Liver (tissue), 10 donors: ENCODE measurements at places on chromosomes 7 and 10. TPM values are rescaled to one million over a fixed set of nuclear protein-coding genes. Genes with fewer than 3 reads are reported as not detected.

FANK1 gene
- 0.28 TPM for total RNA-seq

DNA sequence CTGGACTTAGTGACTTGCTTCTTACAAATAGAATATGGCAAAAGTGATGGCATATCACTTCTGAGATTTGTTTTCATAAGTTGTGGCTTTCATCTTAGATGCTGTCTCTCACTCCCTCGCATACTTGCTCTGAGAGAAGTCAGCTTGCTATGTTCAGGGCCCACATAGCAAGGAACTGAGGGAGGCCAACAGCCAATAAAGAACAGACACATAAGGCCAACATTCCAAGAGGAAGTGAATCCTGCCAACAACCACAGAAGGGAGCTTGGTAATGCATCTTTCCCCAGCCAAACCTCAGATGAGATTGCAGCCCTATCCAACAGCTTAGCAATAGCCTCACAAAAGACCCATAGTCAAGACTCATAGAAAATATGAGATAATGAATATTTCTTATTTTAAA is 39.2 kb upstream of the DMTF1 start:
- H3K27ac ChIP-seq: no peak overlapping the region
- H3K4me1 ChIP-seq: no peaks in the 10 kb centered on the region
- no peaks in the 10 kb centered on the region for H3K36me3 ChIP-seq
- H3K4me3 ChIP-seq: no peak overlapping the region

DNA sequence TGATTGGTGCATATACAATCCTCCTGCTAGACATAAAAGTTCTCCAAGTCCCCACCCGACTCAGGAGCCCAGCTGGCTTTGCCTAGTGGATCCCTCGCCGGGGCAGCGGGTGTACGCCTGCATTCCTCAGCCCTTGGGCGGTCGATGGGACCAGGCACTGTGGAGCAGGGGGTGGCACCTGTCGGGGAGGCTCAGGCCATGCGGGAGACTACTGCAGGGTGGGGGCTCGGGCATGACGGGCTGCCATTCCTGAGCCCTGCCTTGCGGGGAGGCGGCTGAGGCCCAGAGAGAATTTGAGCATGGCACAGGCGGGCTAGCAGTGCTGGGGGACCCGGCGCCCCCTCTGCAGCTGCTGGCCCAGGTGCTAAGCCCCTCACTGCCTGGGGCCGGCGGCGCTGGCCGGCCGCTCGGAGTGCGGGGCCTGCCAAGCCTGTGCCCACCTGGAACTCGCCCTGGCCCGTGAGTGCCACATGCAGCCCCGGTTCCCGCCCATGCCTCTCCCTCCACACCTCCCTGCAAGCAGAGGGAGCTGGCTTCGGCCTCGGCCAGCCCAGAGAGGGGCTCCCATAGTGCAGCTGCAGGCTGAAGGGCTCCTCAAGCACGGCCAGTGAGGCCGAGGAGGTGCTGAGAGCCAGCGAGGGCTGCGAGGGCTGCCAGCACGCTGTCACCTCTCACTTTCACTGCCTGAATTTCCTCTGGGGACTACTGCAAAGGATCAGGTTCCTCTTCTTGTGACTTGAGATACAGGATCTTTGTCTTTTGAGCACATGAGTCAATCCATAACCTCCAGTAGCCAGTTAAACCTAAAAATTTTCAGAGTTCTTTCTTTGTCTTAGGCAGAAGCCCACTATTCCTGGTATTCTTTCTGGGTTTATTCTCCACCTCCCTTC is 25.1 kb upstream of the ELOVL3 start:
- H3K27ac ChIP-seq: no peak overlapping the region
- H3K27me3 ChIP-seq: no peaks in the 10 kb centered on the region
- H3K4me1 ChIP-seq: no peaks in the 10 kb centered on the region
- no peaks in the 10 kb centered on the region for H3K36me3 ChIP-seq

- H3K27me3 ChIP-seq: no peaks in the 10 kb centered on the region
- H3K4me1 ChIP-seq: no peaks in the 10 kb centered on the region
- H3K36me3 ChIP-seq: no peaks in the 10 kb centered on the region
- no peak overlapping the region for H3K27ac ChIP-seq
Measured at GRCh38 chr7:82678716-82679115, 235.1 kb upstream of the CACNA2D1 start.

GRCh38 chr10:119211176-119211575 is 3.8 kb downstream of the GRK5 start:
- no peaks in the 10 kb centered on the region for H3K27me3 ChIP-seq
- no peaks in the 10 kb centered on the region for H3K36me3 ChIP-seq
- no peak overlapping the region for H3K27ac ChIP-seq
- no peak for DNase-seq
- no peak overlapping the region for H3K4me3 ChIP-seq

- no peak overlapping the region for H3K27ac ChIP-seq
- no peaks in the 10 kb centered on the region for H3K4me1 ChIP-seq
- no peaks in the 10 kb centered on the region for H3K27me3 ChIP-seq
- H3K4me3 ChIP-seq: no peak overlapping the region
- DNase-seq: no peak
Measured at GRCh38 chr10:31635009-31635408, 293.6 kb downstream of the ARHGAP12 start.

- no peak overlapping the region for H3K27ac ChIP-seq
- H3K4me3 ChIP-seq: no peak overlapping the region
- no peak for DNase-seq
- H3K36me3 ChIP-seq: peaks cover 14% of the 10 kb centered on the region
- no peaks in the 10 kb centered on the region for H3K4me1 ChIP-seq
Measured at GRCh38 chr7:138538518-138538917, 78.5 kb downstream of the TRIM24 start.

- no peaks in the 10 kb centered on the region for H3K27me3 ChIP-seq
- H3K4me3 ChIP-seq: no peak overlapping the region
- H3K4me1 ChIP-seq: no peaks in the 10 kb centered on the region
- no peak overlapping the region for H3K27ac ChIP-seq
- H3K36me3 ChIP-seq: peaks cover 26% of the 10 kb centered on the region
Measured at GRCh38 chr10:96955794-96956193, 123.7 kb downstream of the LCOR start.

DNA sequence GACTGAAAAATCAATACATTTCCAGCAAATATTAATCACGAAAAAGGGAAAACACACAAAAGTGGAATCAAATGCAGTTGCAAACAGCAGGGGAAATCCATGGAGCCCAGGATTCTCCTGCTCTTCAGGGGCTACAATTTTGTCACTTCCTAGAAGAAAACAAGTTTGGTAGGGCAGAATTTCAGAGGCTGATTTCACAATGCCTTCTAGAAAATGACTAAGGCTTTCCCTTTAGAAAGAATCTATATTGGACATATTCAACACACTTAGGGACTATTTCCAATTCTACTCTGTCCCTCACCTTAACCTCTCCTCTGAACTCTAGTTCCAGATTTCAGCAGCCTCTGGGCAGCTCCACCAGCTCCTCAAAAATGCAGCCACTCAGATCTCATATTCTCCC is 111.3 kb downstream of the HECTD2 start:
- no peak for DNase-seq
- H3K4me1 ChIP-seq: peaks cover 19% of the 10 kb centered on the region
- peak overlapping the region; percentile 16 for H3K27ac ChIP-seq
